ENCODE measurements at places on chromosomes 12 and 14.

- no peak for DNase-seq
Measured at GRCh38 chr12:91922674-91923073, 223.0 kb downstream of the BTG1 start.

DNA sequence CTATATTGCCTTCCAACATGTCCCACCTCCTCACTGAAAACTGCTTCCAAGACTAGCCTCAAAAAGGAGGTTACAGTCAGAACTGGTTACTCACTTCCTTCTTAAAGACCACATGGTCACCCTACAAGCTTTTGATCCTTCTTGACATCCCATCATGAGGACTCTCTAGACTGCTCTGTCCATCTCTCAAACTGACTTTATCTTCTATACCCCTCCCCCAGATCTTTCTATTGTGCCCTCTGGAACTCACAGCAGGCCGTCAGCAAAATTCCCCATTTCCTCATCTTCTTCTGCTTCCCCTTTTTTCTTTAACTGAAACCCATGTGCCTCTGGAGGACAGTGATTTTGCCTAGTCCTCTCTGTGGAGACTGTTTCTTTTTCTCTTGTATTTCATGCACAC lies 18.1 kb upstream of the IGF1 start:
- no peak for DNase-seq

DNA sequence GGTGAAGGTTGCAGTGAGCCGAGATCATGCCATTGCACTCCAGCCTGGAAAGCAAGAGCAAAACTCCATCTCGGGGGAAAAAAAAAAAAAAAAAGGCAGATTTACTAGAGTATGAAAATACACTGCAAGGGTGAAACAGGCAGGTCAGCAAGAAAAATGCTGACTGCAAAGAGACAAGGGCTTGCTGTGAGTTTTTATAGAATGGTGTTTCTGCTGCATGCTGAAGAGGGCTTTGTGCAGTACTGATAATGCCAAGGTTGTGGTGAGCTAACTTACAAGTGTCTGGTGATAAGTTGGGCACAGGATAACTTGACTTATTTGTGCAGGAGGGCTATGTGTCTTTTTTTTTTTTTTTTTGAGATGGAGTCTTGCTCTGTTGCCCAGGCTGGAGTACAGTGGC lies 25.9 kb upstream of the SRP54 start:
- no peak for DNase-seq

GRCh38 chr12:121383601-121384021 lies 16.3 kb upstream of the RNF34 start:
- DNase-seq = no peak

DNA sequence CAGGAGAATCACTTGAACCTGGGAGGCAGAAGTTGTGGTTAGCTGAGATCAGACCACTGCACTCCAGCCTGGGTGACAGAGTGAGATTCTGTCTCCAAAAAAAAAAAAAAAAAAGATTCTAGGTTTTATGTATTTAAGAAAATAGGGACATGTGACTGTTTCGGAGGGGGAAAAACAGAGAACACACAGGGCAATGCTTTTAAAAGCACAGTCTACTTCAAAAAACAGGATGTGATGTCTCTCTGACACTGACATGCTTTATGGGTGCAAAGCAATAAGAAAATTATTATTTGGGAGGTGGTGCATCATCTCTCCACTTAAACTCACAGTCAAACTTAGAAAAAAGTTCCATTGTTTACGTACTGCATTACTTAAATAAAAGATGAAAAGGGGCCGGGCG lies 28.7 kb downstream of the CLIP1 start:
- no peak for DNase-seq

DNA sequence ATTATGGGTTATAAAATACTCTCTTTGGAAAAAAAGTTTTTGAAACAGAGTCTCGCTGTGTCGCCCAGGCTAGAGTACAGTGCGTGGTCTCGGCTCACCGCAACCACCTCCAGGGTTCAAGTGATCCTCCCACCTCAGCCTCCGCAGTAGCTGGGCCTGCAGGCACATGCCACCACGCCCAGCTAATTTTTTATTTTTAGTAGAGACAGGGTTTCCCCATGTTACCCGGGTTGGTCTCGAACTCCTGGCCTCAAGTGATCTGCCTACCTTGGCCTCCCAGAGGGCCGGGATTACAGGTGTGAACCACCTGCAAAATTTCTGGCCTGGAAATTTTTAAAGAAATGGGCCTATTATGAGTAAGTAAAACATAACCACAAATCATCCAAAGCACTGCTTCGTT lies 3.8 kb downstream of the USP15 start:
- DNase-seq = no peak

DNA sequence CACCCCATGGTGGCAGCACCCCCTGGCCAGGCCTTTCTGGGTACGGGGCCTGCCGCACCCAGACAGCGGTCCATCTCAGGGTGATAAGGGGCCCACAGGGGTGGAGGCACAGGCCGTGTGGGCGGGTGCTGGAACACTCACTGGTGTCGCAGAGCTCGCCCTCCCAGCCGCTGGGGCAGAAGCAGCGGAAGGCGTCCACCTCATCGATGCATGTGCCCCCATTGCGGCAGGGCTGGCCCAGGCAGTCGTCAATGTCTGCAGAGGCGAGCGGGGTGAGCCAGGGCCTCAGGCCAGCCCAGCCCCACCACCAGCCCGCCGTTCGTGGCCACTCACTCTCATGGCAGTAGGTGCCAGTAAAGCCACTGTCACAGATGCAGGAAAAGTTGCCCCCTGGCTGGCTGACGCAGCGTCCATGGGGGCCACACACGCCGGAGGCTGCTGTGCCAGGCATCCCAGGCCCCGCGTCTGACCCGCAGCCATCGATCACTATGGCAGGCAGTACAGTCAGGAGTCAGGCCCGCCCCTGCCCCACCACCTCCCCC lies 19.9 kb downstream of the JAG2 start:
- no peak for DNase-seq

DNA sequence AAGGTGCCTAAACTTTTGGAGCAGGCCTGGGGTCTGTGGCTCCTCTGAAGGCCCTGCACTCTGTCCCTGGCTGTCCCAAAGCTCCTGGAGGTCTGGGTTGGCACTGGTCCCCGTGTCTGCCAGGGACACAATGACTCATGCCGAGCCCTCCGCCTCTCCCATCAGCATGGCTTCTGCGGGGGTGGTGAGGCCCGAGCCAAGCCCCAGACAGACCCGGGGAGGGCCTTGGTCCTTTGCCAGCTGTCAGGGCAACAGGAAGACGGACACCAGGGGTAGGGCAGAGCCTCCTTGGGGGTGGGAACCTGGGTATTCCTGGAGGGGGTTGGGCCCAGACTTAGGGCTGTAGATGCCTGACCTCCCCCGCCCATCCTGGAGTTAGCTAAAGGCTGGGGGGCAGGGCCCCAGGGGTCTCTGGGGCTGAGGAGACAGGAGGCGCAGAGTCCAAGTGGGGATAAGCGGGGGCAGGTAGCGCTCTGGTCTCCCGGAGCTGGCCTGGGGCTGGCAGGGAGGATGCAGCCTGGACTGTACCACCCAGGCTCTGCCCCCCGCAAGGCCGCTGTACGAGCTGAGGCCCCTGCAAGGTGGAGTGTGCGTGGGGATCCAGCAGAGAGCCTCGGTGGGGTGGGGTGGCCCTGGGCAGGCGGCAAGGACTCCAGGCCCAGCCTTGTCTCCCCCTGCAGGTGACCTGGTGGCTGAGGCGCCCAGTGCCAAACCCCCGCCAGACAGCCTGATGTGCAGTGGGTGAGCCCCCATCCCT lies 16.4 kb upstream of the PUS1 start:
- no peak for DNase-seq

DNA sequence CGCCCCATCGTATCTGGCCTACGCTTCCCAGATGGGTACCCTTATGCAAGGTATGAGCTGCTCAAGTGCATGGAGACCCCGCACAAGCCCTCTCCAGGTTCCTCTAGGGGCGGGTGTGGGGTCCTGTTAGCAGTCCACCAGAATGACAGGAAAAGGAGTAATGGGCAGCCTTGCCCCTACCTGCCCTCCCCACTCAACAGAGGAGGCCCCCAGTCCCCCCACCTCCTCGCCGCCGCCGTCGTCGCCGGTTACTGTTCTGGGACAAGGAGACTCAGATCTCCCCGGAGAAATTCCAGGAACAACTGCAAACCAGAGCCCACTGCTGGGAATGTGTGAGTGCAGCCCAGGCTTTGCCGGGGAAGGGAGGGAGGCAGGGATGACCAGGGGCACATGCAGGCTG lies 6.0 kb downstream of the REC8 start:
- no peak for DNase-seq

- DNase-seq = no peak
Measured at GRCh38 chr14:80388980-80389711, 177.8 kb upstream of the DIO2 start.

- no peak for DNase-seq
Measured at GRCh38 chr12:29071099-29071498, 78.0 kb upstream of the FAR2 start.

- DNase-seq = no peak
Measured at GRCh38 chr12:6322969-6323339, 12.5 kb downstream of the PLEKHG6 start.

DNA sequence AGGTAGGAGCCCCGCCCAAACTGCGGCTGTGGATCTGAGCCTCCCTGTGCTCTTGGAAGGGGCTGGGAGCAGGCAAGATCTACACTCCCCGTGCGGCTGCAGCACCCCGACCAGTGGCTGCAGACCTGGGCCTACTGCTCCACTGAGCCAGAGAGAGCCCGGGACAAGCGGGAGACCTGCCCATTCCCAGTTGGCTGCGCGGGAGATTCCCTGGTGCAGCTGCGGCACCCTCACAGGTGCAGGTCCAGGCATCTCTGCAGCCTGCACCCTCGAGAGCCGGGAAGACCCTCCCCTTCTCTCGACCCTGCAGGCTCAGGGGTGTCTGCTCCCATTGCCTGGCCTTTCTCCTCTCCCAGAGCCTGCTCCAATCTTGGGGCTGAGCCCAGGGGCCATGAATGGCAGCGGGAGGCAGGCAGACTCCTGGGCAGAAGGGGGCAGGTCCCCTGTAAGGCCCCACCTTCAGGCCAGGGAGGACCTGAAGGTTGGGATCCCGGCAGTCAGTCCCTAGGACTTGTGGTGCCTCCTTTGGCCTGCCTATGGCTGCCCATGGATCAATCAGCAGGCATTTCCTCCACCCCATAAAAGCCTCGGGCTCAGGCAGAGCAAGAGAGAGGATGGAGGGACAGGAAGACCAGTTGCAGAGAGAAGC lies 8.8 kb upstream of the A2M start:
- no peak for DNase-seq

GRCh38 chr12:53820514-53821306 lies 68.9 kb upstream of the CISTR start:
- DNase-seq = no peak

GRCh38 chr12:130715998-130716968 lies at the start of gene RIMBP2:
RIMBP2 (minus strand) TSS chr12:130716299; CDS start chr12:130479013, 237,286 bp downstream.
- DNase-seq = peak; percentile 95
